Germinal center (tissue), 1 donor: ENCODE measurements at places on chromosomes 6 and 20.
A peak's percentile ranks its signal among the peaks of the same experiment; 100 is the strongest.

DNA sequence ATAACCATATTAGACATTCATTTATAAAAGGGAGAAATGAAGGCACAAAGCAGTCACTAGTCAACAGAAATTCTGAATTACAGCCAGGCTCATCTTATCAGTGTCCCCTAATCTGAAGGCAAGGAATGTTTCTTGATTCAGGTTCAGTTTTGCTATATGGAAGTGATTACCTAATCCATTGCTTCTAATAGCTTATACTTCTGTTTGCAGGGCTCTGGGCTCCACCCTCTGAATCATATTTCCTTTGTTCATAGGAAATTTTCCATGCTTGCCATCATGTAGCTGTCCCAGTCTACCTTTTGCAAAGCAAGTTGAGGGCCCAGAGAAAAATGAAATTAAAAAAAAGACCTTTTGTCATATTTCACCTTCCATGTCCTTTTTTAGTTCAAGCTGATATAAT lies 96.0 kb downstream of the LCA5 start:
- no peak for DNase-seq

- no peak for DNase-seq
Observed at GRCh38 chr20:26276554-26277210, 580.0 kb upstream of the ZNF337 start.

- DNase-seq = no peak
Observed at GRCh38 chr6:45566882-45567281, 189.1 kb upstream of the SUPT3H start.

GRCh38 chr6:139374357-139375225 lies at the start of gene CITED2:
Gene CITED2 (minus strand): TSS chr6:139374648. CDS start chr6:139373944, 704 bp downstream.
- DNase-seq = peak; percentile 86

DNA sequence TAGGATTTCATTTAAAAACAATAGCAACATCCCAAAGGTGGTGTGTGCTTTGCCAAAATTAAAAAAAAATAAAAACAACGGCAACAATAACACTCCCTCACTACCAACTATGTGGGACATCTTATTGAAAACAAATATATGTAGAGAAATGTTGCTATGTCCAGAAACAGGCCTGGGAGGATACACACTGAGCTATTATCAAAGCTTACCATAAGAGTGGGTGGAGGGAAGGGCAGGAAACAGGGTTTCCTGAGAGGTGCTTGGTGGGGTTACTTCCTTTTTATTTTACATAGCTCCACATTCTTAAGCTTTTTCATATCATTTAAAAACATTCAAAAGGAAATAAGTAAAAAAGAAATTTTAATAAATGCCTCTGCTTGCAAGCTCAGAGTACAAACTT lies 150.0 kb upstream of the RIPOR2 start:
- DNase-seq = peak; percentile 10
